GDM1 (cell line): ENCODE measurements at places on chromosomes 3 and 15.

GRCh38 chr3:127370906-127371305, 83.1 kb upstream of the PRR20G start:
- peak; percentile 9 for DNase-seq

- no peak for DNase-seq
Measured at GRCh38 chr3:107988460-107989175, 102.2 kb downstream of the CD47 start.

GRCh38 chr3:195163719-195164572, 107.0 kb downstream of the XXYLT1 start:
- DNase-seq: no peak

- no peak for DNase-seq
Measured at GRCh38 chr3:89571298-89571697, 463.9 kb downstream of the EPHA3 start.

DNA sequence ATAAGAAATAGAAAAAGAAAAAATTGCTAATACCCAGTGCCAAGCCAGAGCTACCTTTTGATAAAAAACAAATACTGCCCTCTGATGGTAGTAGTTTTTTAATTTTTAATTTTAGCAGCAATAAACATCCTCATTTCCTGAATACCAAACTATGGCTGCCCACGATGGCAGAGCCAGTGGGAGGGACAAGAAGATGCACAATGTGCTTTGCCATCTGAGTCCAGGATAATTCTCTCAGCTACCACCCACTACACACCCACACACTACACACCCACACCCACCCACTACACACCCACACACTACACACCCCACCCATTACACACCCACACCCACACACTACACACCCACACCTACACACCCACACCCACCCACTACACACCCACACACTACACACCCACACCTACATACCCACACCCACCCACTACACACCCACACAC, 17.8 kb downstream of the CEP19 start:
- DNase-seq: peak; percentile 2

DNA sequence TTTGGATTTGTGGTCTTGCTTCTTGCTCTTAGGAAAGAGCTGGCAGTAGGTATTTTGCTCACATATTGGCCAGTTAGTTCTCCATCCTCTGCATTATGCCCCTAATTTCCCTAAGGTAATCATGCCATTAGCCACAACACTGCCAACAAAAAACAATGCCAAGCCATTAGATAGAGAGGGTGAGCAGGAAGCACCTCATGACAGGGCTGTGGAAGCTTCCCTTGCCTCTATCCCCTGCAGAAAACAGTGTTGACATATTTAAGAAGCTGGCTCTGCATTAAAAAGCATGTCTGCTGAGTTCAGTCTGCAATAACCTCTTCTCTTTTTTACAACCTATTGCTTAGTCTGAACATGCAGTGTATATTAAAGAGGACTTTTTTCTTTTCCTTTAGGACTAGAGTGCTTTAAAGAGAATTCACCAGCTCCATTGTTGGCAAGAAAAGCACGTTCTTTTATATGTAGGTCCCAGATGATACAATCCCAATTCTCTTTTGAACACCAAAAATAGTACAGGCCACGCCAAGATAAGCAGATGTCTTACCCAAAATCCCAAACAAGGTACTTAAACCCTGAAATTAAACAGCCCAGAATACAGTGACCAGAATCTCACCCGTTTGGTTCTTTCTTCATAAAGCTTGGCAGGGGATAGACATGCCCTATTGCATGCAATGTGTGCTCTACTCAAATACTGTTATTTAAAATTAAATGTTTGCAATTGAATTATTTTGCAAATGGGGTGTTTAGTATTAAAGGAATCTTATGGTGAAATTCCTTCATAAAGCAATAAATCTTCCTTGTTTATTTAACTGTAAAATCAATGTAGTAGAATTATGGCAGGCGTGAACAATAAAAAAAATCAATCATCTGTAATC, 93.7 kb upstream of the UBE3A start:
- no peak for DNase-seq

DNA sequence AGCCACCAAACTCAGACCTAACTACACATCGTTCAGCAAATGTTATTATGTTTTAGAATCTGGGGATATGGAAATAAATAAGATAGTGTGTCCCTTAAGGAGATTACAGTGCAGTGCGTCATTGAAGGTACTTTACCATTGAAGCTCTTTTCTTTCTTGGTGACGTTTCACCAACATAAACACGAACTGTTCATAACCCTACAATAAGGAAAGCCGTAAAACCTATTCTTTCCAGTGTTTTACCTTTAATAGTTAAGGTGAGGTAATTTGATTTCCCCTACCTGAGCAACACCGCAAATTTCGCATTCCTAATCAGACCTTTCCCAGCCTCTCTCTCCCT, 826 bp downstream of the CCDC66 start:
- DNase-seq: no peak

- no peak for DNase-seq
Measured at GRCh38 chr3:112407888-112408702, 75.1 kb downstream of the CD200 start.

DNA sequence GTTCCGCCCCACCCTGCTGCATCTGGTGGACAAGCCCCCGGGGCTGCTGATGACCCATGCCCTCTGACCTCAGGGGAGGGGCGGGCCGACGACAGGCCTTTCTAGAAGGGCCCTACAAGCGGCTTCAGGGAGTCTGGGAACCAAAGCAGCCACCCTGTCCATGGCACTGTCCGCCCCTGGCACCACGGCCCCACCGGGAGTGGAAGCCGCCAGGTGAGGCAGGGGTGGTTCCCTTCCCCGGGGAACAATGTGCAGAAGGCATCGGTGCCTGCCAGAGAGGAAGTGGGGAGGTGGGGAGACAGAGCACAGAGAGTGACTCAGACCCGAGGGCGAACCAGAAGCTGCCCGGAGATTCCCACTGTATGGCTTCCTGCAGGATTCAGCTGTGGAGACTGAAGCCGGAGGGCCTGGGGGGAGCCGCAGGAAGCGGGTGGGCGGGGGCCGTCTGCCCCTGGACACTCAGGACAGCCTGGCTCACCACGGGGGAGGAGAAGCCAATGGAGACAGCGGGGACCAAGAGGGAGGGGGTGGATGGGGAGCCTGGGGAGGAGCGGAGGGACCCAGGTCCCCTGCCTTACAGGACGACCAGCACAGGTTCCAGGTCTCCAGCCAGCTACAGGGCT, 134.0 kb downstream of the TPRA1 start:
- DNase-seq: no peak

GRCh38 chr3:114323546-114324254, 29.9 kb downstream of the TIGIT start:
- no peak for DNase-seq

DNA sequence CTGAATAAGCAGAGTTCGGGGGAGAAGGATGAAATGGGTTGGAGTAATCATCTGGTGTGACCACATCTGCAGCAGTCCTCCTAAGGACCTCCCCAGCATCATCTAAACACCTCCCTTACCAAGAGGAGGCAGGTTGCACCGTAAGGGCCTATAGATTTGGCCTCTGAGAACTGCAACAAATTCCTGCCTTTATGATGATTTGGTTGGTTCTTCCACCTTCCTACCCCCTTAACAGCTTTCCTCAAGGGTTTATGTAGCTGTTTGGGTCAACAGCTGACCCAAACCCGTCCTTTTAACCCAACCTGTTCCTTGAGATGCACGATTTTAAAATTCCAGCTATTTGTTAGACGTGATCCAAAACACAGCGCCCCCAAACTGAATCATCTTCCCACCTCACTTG, 58.2 kb downstream of the AAGAB start:
- DNase-seq: no peak

GRCh38 chr15:84981711-84982300, at the start of gene PDE8A:
TSS of gene PDE8A (plus strand) at chr15:84981856. CDS start at chr15:84982163, 307 bp downstream.
- DNase-seq: no peak

- no peak for DNase-seq
Measured at GRCh38 chr3:42653303-42653559, 266 bp upstream of the ZBTB47 start.

DNA sequence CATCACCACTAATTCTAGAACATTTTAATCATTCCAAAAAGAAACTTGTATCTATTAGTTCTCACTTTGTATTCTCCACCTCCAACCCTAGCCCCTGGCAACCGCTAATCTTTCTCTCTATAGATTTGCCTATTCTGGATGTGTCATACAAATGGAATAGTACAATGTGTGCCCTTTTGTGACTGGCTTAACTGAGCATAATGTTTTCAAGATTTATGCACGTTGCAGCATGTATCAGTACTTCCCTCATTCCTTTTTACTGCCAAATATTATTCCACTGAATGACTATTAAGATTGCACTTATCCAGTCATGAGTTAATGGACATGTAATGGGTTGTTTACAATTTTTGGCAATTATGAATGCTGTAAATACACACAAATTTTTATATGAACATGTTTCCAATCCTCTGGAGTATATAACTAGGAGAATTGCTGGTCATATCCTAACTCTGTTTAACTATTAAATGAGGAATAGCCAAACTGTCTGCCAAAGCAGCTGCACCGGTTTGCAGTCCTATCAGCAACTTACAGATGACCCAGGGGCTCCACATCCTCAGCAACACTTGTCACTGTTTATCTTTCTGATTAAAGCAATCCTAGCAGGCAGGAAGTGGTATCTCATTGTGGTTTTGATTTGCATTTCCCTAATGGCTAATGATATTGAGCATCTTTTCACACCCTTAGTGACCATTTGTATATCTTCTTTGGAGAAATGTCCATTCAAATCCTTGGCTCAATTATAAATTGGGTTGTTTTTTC, 42.9 kb downstream of the DCUN1D1 start:
- DNase-seq: no peak

DNA sequence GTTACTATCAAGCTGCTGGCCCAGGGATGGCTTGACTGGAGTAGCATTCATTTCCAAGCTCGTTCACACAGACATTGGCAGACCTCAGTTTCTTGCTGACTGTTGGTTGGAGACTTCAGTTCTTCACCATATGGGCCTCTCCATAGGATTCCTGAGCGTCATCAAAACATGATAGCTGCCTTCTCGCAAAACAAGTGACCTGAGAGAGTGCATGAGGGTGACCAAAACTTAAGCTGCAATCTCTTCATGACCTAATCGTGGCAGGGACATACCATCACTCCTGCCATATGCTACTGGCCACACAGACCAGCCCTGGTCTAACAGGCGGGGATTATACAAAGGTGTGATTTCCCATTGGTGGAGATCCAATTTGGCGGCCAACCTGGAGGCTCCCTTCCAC, 46.0 kb upstream of the C3orf22 start:
- no peak for DNase-seq

DNA sequence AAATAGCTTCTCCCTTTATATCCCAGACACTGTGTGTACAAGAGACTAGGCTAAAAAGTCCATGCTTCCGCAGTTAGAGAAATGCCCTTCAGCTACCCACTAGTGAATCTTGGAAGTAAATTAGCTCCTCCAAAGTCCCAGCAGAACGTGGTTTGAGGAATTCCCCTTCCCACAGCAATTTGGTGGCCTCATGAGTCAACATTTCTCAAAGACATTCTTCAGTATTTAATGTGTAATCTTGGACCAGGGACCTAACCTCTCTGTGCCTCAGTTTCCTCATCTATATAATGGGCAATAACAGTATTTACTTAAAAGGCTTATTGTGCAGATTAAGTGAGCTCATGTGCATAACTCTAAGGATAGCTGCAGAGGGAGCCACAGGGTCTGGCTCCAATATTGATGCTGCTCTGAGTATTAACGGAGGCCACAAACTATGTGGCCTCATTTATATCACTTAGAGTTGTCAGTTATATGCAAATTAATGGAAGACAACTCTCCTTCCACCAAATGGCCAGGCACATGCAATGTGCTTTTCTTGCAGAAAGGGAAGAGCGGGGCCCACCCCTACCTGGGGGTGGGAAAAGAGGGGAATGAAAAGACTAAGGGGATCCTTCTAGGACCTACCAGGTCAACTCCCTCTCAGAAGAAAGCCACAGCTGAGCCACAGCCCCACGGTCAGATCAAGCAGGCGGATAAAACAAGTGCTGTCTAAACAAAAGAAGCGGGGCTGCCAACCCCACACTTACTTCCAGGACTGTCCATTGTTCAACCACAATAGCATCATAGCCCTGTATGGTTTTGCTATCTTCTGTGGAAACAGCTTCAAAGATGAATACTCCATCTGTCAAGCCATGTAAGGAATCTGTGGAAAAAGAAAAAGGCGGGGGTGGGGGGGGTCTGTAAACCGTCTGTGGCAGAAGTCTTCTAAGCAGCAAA, 92.4 kb downstream of the OXNAD1 start:
- DNase-seq: no peak

GRCh38 chr3:111485086-111485485, 56.9 kb upstream of the CD96 start:
- no peak for DNase-seq

DNA sequence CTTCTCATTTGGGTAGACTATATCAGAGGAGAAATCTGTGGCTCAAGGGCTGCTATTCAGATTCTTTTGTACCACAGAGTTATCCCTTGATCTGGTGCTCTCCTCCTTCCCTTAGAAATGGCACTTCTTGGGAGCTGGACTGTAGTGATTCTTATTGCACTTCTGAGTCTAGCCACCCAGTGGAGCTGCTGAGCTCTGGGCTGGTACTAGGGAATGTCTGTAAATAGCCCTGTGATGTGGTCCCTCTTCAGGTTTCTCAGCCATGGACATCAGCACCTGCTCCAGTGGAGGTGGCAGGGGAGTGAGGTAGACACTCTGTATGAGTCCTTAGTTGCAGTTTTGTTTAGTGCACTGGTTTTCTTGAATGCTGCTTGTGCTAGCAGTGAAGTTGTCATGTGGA, 1292.6 kb downstream of the SI start:
- DNase-seq: no peak

DNA sequence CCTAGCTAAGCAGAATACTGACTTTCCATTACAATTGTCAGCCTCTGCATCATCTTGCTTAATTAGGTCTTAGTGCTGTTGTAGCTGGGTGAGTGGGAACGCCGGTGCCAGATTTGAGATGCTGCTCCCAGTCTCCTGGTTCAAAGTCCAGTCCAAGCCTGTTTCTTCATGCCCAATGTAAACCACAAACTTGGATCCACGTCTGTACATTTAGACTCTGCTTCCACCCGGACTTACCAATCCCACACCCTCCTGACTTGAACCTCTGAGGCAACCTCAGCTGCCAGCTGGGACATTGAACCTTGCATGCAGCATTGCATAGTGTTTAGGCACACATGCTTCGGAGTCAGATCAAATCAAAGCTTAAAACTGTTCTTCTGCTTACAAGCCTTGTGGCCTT, 43.0 kb downstream of the BCL2L10 start:
- no peak for DNase-seq

DNA sequence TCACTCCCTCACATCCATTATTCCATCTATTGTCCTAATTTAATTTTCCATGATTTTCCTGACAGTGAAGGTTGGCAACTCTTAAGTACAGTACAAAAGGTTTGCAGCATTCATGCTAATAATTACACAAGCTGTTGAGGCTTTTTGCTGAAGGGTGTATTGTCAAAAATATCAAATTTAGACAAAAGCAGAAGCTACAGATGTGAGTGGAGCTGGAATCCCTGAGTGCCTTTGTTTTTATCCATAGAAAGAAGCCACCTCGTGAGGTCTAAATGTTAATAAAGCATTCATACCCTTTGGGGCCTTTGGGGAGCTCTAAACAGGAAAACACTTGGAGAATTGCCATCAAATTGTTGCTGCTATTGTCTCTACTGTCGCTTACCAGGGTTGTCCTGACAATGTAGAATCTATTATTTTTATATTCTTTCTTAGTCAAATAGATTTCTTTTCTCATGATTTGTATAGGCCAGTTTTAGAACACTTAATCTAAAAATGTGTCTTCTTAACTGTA, 185.8 kb upstream of the ROBO1 start:
- DNase-seq: no peak
